CD8-positive, alpha-beta T cell (primary cell): ENCODE measurements at places on chromosomes 4 and X.
A peak's percentile ranks its signal among the peaks of the same experiment; 100 is the strongest.

GRCh38 chrX:2334237-2334636 lies 166.5 kb downstream of the DHRSX start:
- DNase-seq: no peak

GRCh38 chrX:78168065-78168464 lies 28.6 kb upstream of the TAF9B start:
- DNase-seq: no peak

- peak; percentile 57 for DNase-seq
Observed at GRCh38 chr4:145618210-145618931, 814 bp upstream of the MMAA start.

GRCh38 chrX:105260291-105261043 lies 40.0 kb upstream of the TEX13A start:
- DNase-seq: no peak

- DNase-seq: no peak
Observed at GRCh38 chr4:105979506-105979905, 84.2 kb downstream of the NPNT start.

GRCh38 chrX:120408168-120408567 lies 46.3 kb downstream of the ATP1B4 start:
- no peak for DNase-seq

DNA sequence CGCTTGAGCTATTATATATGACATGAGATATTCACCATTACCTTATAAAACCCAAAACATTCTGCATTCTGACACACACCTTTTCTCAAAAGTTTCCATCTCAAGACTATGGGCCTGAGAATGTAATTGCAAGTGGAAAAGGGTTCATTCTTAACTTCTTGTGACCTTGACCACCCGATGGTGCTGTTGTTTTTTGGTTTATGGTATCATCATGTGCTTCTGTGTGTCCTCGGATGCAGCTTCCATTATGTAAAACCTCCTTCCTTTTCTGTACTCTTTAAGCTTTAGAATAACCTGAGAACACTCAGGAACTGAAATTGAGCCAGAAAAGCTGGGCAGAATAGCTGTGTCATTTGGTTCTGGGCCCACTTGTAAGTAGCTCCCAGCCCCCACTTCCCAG lies 16.2 kb upstream of the PUDP start:
- DNase-seq: no peak

- no peak for DNase-seq
Observed at GRCh38 chr4:38241541-38241940, 281.3 kb downstream of the PTTG2 start.

DNA sequence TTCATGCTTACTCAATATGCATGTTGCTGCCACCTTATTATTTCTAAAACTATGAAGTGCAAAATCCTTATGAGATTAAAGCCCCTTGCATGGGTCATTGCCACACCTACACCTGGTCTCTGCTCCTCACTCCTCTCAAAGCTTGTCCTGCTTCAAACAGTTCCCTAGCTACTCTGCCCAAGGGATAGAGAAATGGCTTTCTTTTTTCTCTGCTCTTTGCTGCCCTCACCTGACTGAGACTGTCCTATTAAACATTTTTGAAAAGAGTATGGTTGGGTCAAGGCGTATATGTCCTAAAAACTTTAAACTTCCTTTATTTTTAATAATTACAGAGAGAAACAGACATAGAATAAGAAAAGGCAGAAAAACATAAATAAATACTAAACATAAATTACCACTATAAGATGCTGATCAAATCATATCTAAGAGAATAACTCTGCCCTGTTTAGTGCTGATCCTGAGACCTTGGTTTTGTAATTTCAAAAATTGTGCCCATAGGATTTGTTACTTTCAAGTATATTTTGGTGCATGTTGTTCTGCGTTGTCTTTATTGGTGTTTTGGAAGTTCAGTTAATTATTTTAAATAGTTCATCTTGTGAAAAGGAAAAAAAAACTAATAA lies 704.9 kb upstream of the PABPC4L start:
- no peak for DNase-seq

DNA sequence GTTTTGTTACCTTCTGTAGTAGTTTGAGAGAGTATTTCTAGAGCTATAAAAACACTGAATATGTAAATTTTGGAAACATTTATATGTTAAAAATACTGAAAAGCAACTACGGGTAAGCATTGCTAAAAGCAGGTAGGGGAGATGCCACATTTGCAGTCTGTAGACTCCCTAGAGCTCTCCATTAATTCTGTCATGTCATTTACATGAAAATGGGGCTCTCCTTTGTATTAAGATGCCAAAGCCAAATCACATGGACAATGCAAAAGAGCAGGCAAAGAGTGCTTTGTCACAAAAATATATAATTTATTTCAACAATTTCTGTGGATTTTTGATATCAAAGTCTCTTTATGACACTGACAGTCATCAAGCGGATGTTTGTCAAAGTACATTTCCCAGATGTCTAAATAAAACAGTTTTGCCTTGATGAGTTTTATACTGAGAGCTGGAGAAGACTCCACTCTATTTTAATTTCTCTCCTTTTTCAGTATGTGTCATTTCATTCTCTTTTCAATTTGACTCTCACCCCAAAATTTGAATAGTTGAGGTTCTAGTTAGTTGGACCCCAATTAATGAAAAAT lies 51.8 kb downstream of the LDB2 start:
- no peak for DNase-seq

DNA sequence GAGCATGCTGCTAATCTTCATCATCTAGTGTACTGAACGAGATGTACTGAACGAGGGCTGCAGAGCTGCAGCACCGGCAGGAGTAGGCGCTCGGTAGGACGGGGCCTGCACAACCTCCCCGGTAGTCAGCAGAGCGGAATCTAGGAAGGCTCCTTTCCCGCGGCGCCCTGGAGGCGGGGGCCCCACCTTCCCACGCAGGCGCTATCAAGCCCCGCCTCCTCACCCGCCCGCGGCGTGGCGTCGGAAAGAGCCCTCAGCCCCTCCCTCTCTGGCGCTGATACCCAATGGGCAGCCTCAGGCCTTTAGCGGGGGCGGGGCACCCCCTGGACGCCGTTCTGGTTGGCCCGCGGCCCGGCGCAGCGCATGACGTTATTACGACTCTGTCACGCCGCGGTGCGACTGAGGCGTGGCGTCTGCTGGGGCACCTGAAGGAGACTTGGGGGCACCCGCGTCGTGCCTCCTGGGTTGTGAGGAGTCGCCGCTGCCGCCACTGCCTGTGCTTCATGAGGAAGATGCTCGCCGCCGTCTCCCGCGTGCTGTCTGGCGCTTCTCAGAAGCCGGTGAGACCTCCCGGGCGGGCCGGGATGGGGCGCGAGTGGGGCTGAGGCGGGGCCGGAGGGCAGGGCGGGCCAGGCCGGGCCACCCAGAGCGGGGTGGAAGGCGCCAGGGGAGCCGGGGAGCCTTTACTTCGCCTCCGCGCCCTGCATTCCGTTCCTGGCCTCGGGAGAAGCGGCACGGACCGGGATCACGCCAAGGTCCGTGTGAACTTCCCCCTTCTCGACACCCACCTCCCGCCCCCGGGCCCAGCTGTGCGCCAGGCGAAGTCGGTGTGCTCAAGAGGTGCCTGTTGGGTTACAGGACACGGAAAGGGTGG lies at the start of gene PDHA1:
Gene PDHA1 (plus strand): TSS at position 393 of the 874 bp plus-strand sequence. CDS start 111 bp downstream, at position 504.
- peak; percentile 94 for DNase-seq

DNA sequence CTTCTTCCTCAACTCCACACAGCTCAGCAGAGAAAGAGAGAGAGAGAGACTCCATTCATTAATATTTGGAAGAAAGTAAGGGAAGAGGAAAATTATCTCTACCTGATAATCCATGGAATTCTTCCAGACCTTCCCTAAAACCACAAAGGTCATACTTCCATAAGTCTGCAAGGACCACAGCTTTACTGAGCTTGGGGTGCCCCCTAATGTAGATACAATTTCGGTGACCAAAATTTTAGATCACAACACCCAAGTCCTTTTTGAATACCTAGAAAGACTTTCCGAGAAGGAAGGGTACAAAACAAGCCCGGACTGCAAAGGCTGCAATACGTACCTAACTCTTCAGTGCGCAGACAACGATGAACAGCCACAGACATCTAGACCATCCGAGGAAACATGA lies 523.9 kb downstream of the GLUD2 start:
- DNase-seq: no peak

GRCh38 chrX:72392816-72393800 lies 87.4 kb upstream of the CITED1 start:
- DNase-seq: no peak

DNA sequence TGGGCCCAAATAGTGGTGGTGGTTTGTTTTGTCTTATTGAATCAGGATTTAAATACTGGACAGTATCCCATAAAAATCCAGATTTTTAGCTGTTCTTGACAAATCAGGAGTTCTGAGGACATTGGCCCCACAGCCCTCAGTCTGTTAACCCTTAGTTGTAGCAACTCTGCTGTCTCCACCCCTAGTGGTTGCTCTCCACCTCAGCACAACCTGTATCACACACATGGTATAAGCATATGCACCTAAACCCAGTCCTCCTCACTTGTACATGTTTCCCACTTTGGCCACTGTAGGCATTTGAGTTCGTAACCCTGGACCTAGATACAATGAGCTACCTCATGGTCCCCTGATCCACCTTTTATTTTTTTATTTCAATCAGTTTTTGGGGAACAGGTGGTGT lies 75.9 kb downstream of the MRPL1 start:
- no peak for DNase-seq

DNA sequence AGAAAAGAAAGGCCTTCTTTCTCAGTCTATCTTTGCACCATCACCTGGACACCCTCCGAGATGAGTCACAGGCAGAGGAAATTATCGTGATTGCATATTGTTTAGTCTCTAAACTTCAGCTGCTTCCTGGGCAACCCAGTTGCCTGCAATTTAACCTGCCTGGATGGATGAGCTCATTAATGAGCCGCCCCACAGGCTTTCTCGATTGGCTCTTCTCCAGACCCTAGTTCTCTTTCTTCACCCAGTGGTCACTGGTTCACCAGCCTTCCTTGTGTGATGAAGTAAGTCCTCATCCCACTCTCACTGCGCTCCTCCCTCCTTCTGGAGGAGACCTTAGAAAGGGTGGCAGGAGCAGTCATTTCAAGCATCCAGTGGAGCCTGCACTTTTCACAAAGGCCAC lies 94.4 kb downstream of the SOWAHB start:
- no peak for DNase-seq

- no peak for DNase-seq
Observed at GRCh38 chr4:129393976-129394375, 298.0 kb downstream of the C4orf33 start.

DNA sequence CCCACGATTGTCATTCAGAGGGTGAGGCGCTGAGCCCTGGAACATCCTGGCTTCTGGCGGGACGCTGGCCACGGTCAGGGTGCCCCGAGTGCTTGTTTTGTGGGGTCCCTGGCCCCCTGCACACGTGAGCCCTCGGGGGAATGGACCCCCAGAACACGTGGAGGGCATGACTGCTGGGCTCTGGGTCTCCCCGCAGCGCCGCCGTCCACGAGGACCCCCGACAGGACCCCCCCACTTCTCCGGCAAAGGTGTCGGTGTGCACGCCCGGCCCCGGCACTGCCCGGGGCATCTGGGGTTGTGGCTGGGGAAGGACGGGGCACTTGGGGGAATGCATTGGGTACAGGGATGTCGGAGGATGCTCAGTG lies 13.9 kb upstream of the GTPBP6 start:
- DNase-seq: no peak

DNA sequence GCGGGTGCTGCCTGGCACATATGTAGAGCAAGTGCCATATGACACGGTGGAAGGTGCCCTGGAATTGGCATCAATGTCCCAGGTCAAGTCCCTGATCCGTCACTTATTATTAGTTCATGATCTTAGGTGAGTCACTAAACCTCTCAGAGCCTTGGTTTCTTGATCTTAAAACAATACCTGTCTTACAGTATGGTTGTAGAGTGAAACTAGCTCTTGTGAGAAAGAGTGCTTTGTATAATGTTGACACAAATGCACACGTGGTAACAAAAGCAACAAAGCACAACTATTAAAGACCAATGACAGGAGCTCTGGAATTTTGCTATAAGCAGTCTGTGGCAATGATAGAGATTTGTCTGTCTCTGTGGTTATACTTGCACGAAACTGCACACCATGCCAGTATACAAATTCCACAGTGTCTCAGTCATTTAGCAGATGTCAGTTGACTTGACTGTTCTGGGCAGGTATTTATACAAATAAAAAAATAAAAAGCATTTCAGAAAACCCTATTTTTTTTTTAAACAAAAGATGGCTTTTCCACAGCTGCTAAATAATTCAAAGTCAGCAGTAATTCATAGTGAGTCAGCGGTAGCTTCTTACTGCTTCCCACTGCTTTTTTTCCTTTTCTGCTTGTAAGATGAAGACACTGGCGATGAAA lies 19.7 kb upstream of the ACSL1 start:
- DNase-seq: no peak

DNA sequence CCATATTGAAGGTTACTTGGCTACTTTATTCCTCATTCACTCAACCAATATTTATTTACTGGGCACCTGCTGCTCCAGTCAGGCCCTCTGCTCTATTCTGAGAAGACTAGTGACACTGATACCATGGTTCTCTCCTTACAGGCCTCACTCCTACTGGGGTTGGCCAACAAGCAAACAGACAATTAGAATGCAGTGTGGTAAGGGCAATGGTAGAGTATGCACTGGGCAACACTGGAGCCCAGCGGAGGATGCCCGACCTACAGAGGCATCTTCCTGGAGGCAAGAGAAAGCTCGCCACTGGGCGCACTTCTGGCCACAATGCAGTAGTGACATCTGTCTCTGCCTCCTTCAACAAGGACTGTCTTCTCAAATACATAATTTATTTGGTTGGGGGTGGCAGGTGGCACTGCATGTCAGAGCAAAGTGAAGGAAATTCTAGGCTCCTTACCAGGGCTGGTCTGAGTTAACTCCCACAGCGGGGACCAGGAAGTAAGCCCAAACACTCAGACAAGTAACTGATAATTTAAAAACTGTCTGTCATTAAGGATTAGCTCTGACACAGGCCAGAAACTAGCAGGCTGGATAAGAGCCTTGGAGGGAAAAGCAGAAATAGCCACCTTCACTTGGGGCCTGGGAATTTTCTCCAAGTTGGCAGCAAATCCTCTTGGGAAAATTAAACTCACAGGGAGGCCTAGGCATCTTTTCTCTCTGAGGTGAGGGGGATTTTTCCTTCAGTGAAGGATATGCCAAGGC lies 150.7 kb upstream of the EOLA2 start:
- DNase-seq: no peak
